ENCODE measurements at places on chromosomes 6 and 20. TPM values are rescaled to one million over a fixed set of nuclear protein-coding genes. Genes with fewer than 3 reads are reported as not detected.

- no peak for DNase-seq
Measured at GRCh38 chr6:5751525-5752390, 255.0 kb downstream of the NRN1 start.

GRCh38 chr6:84517741-84518530 is 246.5 kb downstream of the TBX18 start:
- no peak for DNase-seq

DNA sequence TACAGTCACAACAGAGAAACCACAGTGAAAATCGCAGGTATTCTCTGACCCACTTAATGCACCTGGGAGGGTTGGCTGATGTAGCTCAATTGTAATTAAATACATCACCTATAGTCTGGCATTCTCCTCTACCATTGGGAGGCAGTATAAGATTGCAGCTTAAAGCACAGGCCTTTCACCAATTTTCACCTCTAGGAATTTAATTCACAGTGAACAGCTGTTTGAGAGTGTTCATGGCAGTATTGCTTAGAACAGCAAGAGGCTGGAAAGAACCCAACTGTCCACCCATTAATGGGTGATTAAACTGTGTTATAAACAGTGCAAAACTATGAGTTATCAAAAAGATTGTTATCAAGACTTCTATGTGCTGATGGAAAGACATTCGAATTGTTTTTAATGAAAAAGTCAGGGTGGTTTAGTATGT is 2.0 kb downstream of the EDEM2 start:
- DNase-seq: no peak

DNA sequence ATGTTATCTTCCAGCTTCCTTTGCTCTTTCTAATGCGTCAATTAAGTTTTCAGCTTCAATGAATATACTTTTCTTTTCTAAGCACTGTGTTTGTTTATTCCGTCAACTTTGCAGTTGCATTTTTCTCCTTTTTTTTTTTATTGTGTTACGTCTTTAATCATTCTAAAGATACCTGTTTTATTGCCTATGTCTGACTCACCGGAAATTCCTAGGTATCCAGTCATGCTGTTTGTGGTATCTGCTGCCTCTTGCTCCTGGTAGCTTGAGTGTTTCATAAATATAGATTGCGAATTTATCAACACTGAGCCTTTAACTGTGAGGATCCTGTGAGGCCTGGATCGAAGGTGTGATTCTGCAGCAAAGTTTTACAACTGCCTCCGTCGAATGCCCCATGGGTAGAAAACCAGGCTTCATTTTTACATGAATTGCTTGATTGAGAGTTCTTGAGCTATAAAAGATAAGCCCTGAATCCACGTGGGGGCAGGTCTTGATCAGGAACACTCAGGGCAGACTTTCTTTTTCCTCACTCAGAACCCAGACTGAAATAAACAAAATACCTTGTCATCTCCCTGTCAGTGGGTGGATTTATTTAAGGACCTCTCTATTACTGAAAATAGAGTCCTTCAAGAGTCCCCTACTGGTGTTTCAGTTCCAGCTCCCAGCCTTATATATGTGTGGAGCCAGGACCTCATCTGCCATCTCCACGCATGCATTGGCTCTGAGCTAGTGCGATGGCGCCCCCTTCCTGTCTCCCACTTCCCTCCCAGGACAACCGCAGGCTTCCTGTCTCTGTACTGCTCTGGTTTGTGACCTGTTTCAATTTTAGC is 60.1 kb upstream of the LRRC1 start:
- no peak for DNase-seq

DNA sequence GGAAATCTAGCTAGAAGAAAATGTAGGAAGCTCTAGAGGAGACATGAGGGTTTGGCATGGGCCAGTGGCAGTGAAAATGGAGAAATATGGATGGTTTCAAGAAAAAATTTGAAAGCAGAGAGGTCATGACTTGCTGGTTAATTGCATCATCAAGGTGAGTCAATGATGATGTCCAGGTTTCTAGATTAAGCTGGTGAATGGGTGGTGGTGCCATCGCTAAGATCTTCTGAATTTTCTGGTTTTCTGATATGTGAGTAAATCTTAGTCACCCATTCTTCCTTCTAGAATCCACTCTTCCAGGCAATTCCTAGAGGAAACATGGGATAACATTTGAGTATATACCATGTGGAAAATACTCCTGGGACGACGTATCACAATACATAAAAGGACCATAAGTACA is 25.0 kb downstream of the SH3BGRL2 start:
- DNase-seq: no peak

DNA sequence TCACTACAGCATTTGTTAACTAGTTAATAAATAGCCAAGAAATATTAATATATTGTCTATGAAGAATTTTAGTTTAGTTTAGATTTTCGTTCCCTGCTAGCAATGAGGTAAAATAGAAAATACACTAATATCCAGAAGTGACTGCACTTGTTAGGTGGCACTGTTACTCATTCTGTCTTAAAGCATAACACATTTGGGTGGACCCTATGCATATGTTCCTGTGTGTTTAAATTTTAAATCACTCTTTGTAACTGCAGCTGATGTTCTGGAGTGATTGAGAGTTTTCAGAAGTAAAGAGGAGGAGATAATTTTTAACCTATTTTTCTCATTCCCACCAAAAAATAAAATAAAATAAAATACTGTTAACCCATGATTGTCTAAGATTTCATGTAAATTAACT is 73.9 kb upstream of the SOX4 start:
- no peak for DNase-seq

DNA sequence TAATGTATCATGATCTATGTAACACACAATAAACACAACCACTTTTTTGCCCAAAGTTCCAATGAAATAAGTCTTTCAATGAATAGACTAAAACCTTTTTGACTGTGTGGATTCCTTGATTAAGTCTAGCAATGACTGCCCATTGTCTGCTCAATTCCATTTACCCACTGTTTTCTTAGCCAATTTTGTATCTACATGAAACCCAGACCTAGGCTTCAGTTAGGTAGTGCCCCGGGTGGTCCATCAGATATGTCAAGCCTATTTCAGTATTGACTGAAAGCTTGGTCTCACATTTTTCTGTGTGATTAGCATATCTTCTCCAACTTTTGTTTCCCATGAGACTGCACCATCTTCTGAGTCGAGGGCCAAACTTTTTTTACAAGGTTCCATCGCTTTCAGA is 615.0 kb downstream of the C6orf118 start:
- no peak for DNase-seq

DNA sequence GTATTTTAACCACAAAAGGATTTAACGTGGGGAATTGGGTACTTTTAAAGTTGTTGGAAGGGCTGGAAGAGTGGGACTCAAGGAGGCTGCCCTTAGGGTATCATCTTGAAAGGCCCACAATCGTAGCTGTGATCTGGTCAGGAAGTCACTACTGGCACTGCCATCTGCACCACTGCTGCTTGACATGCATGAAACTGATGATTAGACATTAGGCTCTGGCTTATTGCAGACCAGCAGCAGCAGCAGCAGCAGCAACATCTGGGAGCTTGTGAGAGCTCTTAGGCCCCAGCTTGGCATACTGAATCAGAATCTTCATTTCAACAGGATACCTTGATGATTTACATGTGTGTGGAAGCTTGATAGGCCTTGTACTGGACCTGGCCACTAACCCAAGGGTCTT is 68.6 kb downstream of the PHF20 start:
- no peak for DNase-seq

DNA sequence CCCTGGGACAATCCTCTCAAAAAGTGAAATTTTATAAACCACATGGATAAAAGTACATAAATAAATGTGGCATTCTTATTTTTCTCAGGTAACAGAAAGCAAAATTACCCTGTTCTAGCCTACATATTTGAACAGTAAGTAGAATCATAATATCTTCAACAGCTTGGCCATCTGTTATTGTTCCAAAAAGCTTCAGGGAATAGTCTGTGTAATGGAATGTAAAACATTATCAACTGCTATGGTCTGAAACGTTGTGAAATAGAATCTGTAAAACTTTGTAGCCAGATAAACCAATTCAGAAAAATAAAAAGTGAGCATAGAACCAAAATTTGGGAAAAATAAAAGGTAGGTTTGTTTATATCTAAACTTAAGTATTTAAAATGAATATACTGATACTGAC is 114.7 kb downstream of the THEMIS start:
- no peak for DNase-seq

DNA sequence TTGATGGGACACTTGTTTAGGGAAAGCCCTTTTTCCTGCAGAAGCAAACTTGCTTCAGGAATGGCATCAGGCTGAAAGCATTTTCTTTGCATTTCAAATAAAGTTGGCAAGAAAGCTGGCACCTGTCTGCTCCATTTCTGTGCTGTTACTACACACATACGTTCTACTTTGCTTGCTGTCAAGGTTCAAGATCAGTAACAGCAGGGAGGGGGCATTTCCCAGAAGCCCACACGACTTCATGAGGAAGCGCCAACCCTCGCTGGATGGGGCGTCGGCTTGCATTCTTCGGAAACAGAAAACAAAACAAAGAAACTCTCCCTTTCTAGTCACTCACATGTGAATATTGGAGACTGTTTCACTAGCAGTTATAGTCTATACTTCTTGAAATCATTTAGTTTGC is 46.4 kb downstream of the AKAP12 start:
- DNase-seq: no peak

DNA sequence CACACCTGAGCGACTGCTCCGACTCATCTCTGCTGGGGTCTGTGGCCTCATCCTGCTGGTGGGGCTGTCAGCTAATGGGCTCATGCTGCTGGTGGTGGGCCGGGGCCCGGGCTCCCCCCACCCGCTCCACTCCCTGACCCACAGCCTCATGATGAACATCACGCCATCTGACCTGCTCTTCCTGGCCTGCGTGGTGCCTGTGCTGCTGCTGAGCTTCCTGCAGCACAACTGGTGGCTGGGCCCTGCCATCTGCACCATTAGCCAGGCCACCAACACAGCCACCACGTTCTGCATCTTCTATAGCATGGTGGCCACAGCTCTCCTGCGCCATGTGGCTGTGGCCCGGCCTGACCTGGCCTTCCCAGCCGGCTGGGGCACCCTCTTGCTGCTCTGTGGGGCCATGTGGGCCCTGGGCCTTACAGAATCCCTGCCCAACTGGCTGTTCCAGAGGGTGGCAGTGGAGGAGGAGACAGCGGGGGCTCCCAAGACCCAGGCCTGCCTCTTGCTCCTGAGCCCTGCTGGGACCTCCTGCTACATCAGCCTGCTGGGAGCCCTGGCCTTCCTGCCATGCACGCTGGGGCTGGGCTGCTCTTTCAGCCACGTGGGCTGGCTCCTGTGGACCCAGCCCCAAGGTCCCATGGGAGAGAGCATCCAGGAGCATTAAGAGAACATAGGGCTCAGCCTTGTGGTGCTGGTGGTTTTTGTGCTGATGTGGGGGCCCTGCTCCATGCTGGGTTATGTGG is 39.6 kb downstream of the RAB44 start:
- DNase-seq: no peak

DNA sequence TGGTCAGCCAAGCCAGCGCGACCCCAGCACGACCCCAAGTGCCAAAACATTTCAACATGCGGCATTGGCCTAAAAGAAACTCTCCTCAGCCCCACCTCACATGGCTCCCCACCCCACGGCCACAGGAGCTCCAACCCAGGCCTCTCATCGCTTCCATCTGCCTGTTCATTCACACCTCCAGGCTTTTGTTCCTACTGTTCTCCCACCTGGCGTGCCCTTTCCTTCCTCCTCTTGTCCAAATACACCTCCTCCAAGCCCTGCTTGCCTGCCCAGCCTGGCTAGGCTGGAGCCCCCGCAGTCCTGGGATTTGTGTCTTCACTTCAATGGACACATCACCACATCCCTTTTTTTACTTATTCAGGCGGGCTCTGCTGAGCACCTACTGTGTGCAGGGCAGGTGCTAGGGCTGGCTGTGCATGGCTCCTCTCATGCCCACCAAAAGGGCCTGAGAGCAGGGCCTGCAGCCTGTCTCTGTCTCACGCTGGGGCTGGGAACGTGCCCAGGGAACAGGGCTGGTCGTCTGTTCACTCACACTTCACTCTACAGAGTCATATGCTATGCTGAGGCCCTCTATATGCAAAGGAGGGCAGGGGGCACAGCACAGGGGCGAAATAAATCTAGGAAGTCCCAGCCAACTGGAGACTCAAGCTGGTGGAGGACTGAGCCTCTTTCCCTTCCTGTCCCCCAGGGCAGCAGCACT is 61.1 kb downstream of the GRM4 start:
- DNase-seq: no peak

DNA sequence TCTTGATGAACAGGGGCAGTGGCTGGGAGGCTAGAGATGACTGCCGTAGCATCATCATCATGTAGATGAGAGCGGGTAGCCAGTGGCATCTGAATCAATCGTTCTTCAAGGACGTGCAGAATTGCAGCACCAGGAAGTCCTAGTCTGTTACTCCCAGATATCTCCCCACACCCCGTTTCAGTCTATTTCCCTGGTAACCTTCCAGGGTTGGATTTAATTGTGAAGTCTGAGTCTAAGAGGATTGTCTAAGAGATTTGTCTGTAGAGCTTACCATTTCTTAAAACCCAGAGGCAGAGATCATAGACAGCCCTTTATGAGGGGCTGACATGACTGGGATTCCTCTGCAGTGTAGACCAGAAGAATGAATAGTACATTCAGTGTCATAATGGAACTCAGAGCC is 16.6 kb upstream of the CD83 start:
- DNase-seq: no peak

DNA sequence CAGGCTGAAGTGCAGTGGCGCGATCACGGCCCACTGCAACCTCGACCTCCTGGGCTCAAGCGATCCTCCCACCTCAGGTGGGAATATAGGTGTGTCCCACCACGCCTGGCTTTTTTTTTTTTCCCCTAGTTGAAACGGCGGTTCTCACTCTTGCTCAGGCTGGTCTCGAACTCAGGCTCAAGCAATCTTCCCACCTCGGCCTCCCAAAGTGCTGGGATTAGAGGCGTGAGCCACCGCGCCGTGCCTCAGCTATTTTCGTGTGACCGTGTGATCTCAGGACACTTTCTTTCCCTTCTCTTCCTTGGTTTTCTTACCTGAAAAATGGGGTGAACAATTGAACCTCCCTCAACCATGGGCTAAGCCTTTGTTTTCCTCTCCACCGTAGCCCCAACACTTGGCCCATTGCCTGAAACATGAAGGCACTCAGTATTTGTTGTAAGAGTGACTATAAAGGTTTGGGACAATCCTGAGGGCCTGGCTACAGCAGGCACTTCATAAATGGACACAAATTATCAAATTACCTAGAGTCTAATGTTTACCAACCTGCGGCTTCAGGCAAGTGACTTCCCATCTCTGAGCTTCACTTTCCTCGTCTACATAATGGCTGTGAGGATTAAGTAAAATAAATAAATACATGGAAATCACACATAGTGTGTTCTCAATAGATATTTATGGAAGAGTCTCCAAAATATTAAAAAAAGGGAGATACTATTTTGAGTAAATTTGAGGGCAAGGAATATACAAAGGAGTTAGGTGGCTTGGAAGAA is 31.4 kb upstream of the ID1 start:
- DNase-seq: no peak

GRCh38 chr6:108671790-108672189 is 111.1 kb downstream of the FOXO3 start:
- no peak for DNase-seq

GRCh38 chr20:57672164-57672563 is 37.7 kb downstream of the PMEPA1 start:
- no peak for DNase-seq

Gene FERMT1
- 0.56 TPM for total RNA-seq

Gene KCNK15
- total RNA-seq: 0.09 TPM

Gene TMEM200A
- total RNA-seq: 0.69 TPM

Gene BNIP5
- 0.10 TPM for total RNA-seq

Gene TGIF2
- total RNA-seq: 40.8 TPM

Gene TMEM217
- 0.54 TPM for total RNA-seq

Gene DDX43
- 1.6 TPM for total RNA-seq

Gene PRL
- not detected for total RNA-seq

Gene RNGTT
- total RNA-seq: 24.8 TPM

Gene B3GALT4
- 19.1 TPM for total RNA-seq
